ENCODE measurements at places on chromosomes 4 and X. TPM values are rescaled to one million over a fixed set of nuclear protein-coding genes. Genes with fewer than 3 reads are reported as not detected.

GRCh38 chr4:182807346-182807745 is 109.8 kb downstream of the DCTD start:
- no peak overlapping the region for H3K27ac ChIP-seq
- H3K4me1 ChIP-seq = peaks cover 15% of the 10 kb centered on the region
- peaks cover 7% of the 10 kb centered on the region for H3K27me3 ChIP-seq
- DNase-seq = no peak
- peak overlapping the region; percentile 86 for H3K4me3 ChIP-seq

DNA sequence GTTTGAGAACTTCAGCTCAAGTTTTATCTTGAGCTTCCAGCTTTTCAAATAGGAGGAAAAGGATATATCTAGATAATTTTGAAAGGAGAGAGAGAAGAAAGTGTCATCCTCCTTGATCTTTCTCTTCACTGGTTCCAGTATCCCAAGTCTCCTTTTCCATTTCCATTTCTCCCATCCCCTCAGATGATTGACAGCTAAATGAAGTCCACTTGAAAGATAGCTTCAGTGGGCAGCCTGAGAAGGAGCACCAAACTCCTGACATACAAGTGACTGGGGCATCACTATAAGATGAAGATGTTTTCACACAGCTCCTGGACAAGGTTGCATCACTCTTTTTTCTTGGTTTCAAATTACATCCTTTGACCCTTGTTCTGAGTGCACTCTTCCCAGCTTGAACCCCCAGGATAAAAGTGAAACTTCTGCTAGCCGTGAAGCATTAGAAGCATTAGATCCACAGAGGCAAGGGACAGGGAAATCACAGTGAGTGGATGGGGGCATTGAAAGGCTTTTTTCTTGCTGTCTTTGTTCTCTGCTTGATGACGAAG is 17.5 kb upstream of the MAGEA10 start:
- no peaks in the 10 kb centered on the region for H3K36me3 ChIP-seq
- H3K27me3 ChIP-seq = no peaks in the 10 kb centered on the region
- no peak for DNase-seq

GRCh38 chr4:33323393-33323792 is 2603.2 kb downstream of the PCDH7 start:
- DNase-seq = no peak
- no peaks in the 10 kb centered on the region for H3K27me3 ChIP-seq
- no peak overlapping the region for H3K27ac ChIP-seq

DNA sequence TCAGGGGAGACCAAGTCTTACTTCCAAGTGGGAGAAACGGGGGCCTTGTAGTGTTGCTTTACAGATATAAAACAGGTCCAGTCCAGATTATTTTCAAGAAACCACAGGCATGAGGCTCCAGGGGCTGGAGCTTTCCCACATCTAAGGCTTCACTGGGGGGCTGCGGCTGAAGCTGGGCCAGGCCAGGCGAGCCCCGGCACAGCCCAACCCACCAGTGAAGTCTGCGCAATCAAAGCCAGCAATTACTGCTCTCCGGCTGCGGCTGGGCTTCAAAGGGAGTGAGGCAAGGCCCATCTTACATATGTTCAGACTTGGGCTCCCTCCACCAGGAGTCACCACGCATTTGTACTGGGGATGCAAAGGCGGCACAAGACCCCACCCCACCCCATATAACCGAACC is 61.7 kb downstream of the HADH start:
- H3K27me3 ChIP-seq = no peaks in the 10 kb centered on the region
- no peak overlapping the region for H3K27ac ChIP-seq
- no peak overlapping the region for H3K4me3 ChIP-seq
- peaks cover 10% of the 10 kb centered on the region for H3K4me1 ChIP-seq

The CTAG2 gene
- not detected for total RNA-seq

GRCh38 chr4:152909901-152910300 is 26.2 kb upstream of the FHDC1 start:
- peaks cover 18% of the 10 kb centered on the region for H3K36me3 ChIP-seq
- DNase-seq = no peak
- no peak overlapping the region for H3K27ac ChIP-seq
- no peaks in the 10 kb centered on the region for H3K27me3 ChIP-seq

DNA sequence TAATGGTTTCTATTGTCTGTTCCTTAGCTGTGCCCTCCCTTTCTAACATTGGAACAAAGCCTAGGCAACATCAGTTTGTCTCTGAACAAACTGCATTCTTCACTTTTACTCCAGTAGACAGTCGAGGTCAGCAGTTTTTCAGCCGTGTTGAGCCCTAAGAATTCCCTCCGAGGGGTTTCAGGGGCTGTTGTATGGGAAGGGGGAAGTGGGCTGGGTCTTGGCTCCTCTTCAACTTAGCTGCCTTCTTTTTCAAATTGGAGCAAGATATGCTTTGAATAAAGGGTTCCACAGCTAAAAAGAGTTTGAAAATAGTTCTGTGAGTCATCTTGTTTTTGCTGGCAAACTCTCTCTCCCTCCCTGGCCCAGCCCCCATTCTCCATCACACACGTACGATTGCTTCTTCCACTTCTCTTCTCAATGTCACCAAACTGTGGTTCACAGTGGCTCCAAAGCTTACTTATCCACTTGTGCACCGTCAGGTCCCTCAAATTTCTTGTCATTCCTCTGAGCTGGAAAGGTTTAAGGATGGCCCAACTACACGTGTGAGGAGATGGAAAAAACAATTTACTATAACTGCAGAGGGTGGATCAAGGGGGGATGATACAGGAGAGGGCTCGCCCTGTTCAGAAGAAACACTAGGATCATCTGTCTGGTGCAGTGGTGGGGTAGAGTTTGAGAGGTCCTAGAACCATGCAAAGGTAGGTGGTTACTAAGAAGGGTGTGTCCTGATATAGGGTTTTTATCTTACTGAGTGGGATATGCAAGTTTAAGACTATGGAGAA is 9.2 kb upstream of the MAML3 start:
- no peaks in the 10 kb centered on the region for H3K27me3 ChIP-seq
- H3K27ac ChIP-seq = peak overlapping the region; percentile 82
- no peaks in the 10 kb centered on the region for H3K36me3 ChIP-seq
- H3K4me1 ChIP-seq = peaks cover 21% of the 10 kb centered on the region

- no peaks in the 10 kb centered on the region for H3K4me1 ChIP-seq
- H3K4me3 ChIP-seq = no peak overlapping the region
- no peaks in the 10 kb centered on the region for H3K27me3 ChIP-seq
- DNase-seq = no peak
Observed at GRCh38 chr4:17138847-17139246, 240.4 kb upstream of the LDB2 start.

DNA sequence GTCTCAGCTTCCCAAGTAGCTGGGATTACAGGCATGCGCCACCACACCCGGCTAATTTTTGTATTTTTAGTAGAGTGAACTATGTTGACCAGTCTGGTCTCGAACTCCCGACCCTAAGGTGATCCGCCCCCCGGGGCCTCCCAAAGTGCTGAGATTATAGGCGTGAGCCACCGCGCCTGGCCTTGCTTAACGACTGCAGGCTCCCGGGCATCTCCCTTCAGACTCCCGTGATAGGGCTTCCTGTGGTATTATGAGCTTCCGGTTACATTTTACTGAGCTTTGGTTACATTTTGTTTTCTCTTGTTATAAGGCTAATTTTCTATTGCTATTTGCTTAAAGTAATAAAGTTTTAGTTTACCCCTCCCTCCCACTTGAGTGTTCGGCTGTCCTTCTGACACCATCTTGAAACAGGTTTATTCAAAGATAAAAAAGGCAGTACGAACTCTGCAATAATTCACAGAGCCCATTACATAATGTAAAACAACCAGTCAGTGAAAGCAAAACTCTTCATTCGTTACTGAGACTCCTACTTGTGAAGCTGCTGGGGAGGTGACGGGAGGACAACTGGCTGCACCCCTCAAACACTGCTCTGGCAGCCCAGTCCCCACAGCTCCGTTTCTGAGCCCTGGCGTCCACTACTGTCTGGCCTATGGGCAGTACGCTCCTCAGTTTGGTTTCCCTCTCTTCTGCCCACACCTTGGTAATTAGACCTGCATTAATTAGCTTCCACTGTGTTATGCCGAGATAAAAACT is 795.7 kb upstream of the SLIT2 start:
- H3K4me1 ChIP-seq = no peaks in the 10 kb centered on the region
- DNase-seq = no peak
- peaks cover 3% of the 10 kb centered on the region for H3K36me3 ChIP-seq
- H3K27me3 ChIP-seq = no peaks in the 10 kb centered on the region
- H3K4me3 ChIP-seq = no peak overlapping the region
- H3K27ac ChIP-seq = no peak overlapping the region

Measured in mesothelial cell of epicardium (in vitro differentiated cells).